ENCODE measurements at places on chromosomes 2 and 18.

GRCh38 chr18:10135302-10135926 is 221.6 kb downstream of the VAPA start:
- no peaks in the 10 kb centered on the region for H3K36me3 ChIP-seq
- no peak overlapping the region for H3K27ac ChIP-seq
- no peak overlapping the region for H3K4me3 ChIP-seq
- no peaks in the 10 kb centered on the region for H3K27me3 ChIP-seq

GRCh38 chr2:6524691-6525474 is 340.8 kb downstream of the CMPK2 start:
- no peaks in the 10 kb centered on the region for H3K36me3 ChIP-seq
- no peak overlapping the region for H3K27ac ChIP-seq
- DNase-seq = no peak
- no peaks in the 10 kb centered on the region for H3K27me3 ChIP-seq
- no peaks in the 10 kb centered on the region for H3K4me1 ChIP-seq
- H3K4me3 ChIP-seq = no peak overlapping the region

- no peaks in the 10 kb centered on the region for H3K27me3 ChIP-seq
- DNase-seq = no peak
- H3K4me3 ChIP-seq = no peak overlapping the region
Measured at GRCh38 chr2:230323385-230324106, 3.4 kb upstream of the SP140L start.

- H3K4me1 ChIP-seq = no peaks in the 10 kb centered on the region
- no peak for DNase-seq
- no peaks in the 10 kb centered on the region for H3K27me3 ChIP-seq
- H3K27ac ChIP-seq = no peak overlapping the region
- no peak overlapping the region for H3K4me3 ChIP-seq
Measured at GRCh38 chr18:27223526-27224291, 38.6 kb upstream of the CHST9 start.

DNA sequence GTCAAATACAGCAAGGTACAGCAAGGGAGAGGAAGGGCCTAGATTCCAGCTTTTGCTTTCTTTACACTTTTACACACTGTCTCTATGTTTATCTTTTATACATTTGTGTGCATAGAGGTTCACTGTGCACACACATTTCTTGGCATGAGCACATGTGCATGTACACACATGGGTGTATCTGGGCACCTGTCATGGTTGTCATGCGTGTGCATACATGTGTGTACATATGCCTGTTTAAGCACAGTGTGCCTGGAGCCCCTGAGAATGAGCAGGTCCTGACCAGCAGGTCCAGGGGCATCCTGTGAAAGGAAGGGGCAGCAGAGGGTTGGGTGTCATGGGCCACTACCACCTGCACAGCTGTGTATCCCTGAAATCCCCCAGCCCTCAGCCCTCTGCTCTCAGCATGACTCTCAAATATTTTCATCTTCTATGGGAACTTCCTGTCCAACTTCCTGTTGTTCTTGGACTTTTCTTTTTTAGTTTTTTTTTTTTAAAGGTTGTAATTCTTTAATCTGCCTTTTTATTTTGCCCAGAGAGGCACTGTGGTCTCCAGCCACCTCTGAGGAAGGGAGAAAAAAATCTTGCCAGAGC is 97.0 kb upstream of the EPAS1 start:
- no peak for DNase-seq
- no peaks in the 10 kb centered on the region for H3K27me3 ChIP-seq
- H3K4me3 ChIP-seq = no peak overlapping the region
- H3K27ac ChIP-seq = peak overlapping the region; percentile 39
- no peaks in the 10 kb centered on the region for H3K36me3 ChIP-seq

- H3K4me1 ChIP-seq = peaks cover 27% of the 10 kb centered on the region
- peak overlapping the region; percentile 99 for H3K27ac ChIP-seq
- H3K36me3 ChIP-seq = no peaks in the 10 kb centered on the region
- no peak for DNase-seq
- H3K4me3 ChIP-seq = peak overlapping the region; percentile 86
- no peaks in the 10 kb centered on the region for H3K27me3 ChIP-seq
Measured at GRCh38 chr2:47903781-47904490, 2.4 kb downstream of the FBXO11 start.

- DNase-seq = no peak
- no peaks in the 10 kb centered on the region for H3K27me3 ChIP-seq
- H3K4me1 ChIP-seq = peaks cover 75% of the 10 kb centered on the region
- no peak overlapping the region for H3K4me3 ChIP-seq
- no peaks in the 10 kb centered on the region for H3K36me3 ChIP-seq
Measured at GRCh38 chr2:36455011-36455410, 99.4 kb downstream of the CRIM1 start.
